ENCODE measurements at places on chromosomes 4 and X. TPM values are rescaled to one million over a fixed set of nuclear protein-coding genes. Genes with fewer than 3 reads are reported as not detected.

Gene SLC25A5
- 348 TPM for total RNA-seq

Gene TRMT10A
- 7.2 TPM for total RNA-seq

Gene NAT8L
- not detected for total RNA-seq

Gene SPATA4
- not detected for total RNA-seq

Gene CYLC1
- not detected for total RNA-seq

Gene STATH
- total RNA-seq = not detected

Gene ERAS
- total RNA-seq = not detected

Gene DUSP21
- total RNA-seq = not detected

Gene APLN
- total RNA-seq = 1,492 TPM

Gene MAEA
- 80.0 TPM for total RNA-seq

Gene ADH1C
- not detected for total RNA-seq

Gene SMIM10
- 0.76 TPM for total RNA-seq

Gene PTPN13
- 10.5 TPM for total RNA-seq

Gene GPR101
- not detected for total RNA-seq

Gene FGB
- total RNA-seq = not detected

Gene FAM9C
- not detected for total RNA-seq

Gene BEX5
- not detected for total RNA-seq

Gene HTR2C
- total RNA-seq = not detected
